ENCODE measurements at places on chromosomes 6 and 20. TPM values are rescaled to one million over a fixed set of nuclear protein-coding genes. Genes with fewer than 3 reads are reported as not detected.
A peak's percentile ranks its signal among the peaks of the same experiment; 100 is the strongest.

The ZBTB12 gene
- total RNA-seq: 1.5 TPM

The TRIM15 gene
- not detected for total RNA-seq

The MMS22L gene
- 43.4 TPM for total RNA-seq

The FOXQ1 gene
- not detected for total RNA-seq

The TM9SF4 gene
- 39.1 TPM for total RNA-seq

The MAP3K7 gene
- total RNA-seq: 26.5 TPM

- no peak overlapping the region for H3K4me3 ChIP-seq
- no peak for DNase-seq
- H3K4me1 ChIP-seq: no peaks in the 10 kb centered on the region
Measured at GRCh38 chr20:49424536-49424935, 57.9 kb downstream of the KCNB1 start.

DNA sequence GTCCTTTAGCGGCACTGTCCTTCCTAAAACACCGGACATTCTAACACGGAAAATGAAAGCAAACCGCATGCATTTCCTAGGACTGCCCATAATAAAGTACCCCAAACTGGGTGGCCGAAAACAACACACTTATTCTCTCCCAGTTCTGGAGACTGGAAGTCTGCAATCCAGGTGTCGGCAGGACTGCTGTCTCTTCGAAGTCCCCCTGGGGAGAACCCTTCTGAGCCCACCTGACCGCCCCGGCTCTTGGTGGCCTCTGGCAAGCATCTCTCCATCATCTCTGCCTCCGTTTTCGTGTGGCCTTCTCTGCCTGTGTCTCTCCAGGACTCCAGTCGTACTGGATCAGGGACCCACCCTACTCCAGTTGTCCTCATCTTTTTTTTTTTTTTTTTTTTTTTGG lies 55.4 kb downstream of the SYNJ2 start:
- H3K4me3 ChIP-seq: no peak overlapping the region
- H3K4me1 ChIP-seq: peaks cover 57% of the 10 kb centered on the region
- no peak for DNase-seq
- no peaks in the 10 kb centered on the region for H3K27me3 ChIP-seq
- peaks cover 38% of the 10 kb centered on the region for H3K36me3 ChIP-seq

GRCh38 chr20:62830821-62831220 lies 14.0 kb downstream of the COL9A3 start:
- no peak overlapping the region for H3K4me3 ChIP-seq
- H3K4me1 ChIP-seq: peaks cover 9% of the 10 kb centered on the region

- no peaks in the 10 kb centered on the region for H3K36me3 ChIP-seq
- no peaks in the 10 kb centered on the region for H3K27me3 ChIP-seq
- DNase-seq: no peak
- H3K4me3 ChIP-seq: no peak overlapping the region
Measured at GRCh38 chr6:128857806-128858205, 25.1 kb upstream of the LAMA2 start.

DNA sequence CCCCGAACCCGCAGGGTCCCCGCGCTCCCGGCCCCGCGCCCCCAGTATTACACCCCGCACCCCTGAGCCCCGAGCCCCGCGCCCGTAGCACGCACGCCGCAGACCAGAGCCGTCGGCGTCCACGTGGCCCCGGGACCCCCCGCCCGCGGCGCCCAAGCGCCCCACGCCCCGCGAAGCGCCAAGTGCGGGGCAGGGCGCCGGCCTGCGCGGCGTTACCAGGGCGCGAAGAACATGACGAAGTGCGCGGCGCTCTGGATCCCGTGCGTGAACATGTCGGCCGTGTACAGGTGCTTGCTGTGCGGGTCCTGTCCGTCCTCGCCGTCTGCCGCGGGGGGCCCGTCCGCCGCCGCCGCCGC lies 312 bp downstream of the TXNDC5 start:
- H3K4me3 ChIP-seq: peak overlapping the region; percentile 76
- no peak overlapping the region for H3K27ac ChIP-seq
- DNase-seq: peak; percentile 41
- H3K27me3 ChIP-seq: no peaks in the 10 kb centered on the region
- H3K36me3 ChIP-seq: no peaks in the 10 kb centered on the region
- peaks cover 19% of the 10 kb centered on the region for H3K4me1 ChIP-seq

DNA sequence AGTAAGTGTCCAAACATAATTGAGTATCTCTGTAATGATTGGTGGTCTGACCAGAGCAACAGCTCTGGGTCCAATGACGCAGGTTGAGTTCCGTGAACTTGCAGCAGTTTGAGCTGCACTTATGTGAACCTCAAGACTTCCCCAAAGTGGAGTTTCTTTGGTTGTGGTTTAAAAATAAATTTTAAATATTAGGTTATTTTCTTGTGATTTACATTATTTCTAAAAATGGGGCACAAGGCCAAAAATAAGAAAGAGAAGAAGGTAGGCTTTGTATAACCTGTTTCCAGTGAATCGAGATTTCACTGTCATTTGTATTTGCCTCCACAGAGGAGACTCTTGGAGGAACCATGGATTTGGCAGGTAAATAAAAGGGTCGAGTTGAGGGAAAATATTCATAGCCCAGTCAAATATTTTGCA lies 166.4 kb upstream of the ZNF217 start:
- H3K36me3 ChIP-seq: no peaks in the 10 kb centered on the region
- H3K27me3 ChIP-seq: no peaks in the 10 kb centered on the region
- no peak for DNase-seq
- H3K4me3 ChIP-seq: no peak overlapping the region
- H3K4me1 ChIP-seq: peaks cover 13% of the 10 kb centered on the region

GRCh38 chr20:47350691-47351545 lies 5.6 kb downstream of the ZMYND8 start:
- H3K4me3 ChIP-seq: no peak overlapping the region
- peaks cover 48% of the 10 kb centered on the region for H3K4me1 ChIP-seq
- no peak for DNase-seq
- peaks cover 33% of the 10 kb centered on the region for H3K36me3 ChIP-seq
- no peaks in the 10 kb centered on the region for H3K27me3 ChIP-seq

DNA sequence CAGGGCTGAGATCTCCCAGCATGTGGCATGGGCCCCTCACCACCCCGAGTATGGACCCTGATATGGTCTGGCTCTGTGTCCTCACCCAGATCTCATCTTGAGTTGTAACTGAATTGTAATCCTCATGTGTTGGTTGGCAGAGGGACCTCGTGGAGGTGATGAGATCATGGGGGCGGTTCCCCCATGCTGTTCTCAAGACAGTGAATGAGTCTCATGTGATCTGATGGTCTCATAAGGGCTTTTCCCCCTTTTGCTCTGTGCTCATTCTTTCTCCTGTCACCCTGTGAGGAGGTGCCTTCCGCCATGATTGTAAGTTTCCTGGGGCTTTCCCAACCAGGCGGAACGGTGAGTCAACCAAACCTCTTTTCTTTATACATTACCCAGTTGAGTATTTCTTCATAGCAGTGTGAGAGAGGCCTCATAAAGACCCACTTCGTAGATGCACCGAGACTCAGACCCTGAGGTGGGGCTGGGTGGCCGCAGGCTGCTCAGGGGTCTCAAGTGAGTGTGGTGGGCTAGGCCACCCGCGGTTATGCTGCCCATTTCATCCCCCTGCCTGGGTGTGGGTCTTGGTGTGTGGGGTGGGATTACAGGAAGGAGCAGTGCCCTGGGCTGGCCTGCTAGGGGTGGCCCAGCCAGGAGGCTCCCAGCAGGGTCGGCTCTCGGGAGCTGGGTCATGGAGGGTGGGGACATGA lies 26.2 kb upstream of the GATA5 start:
- no peaks in the 10 kb centered on the region for H3K27me3 ChIP-seq
- peak overlapping the region; percentile 74 for H3K27ac ChIP-seq
- H3K36me3 ChIP-seq: peaks cover 2% of the 10 kb centered on the region
- DNase-seq: peak; percentile 83
- no peak overlapping the region for H3K4me3 ChIP-seq
- peaks cover 24% of the 10 kb centered on the region for H3K4me1 ChIP-seq

- no peak for DNase-seq
- H3K4me3 ChIP-seq: no peak overlapping the region
- H3K36me3 ChIP-seq: no peaks in the 10 kb centered on the region
- no peaks in the 10 kb centered on the region for H3K27me3 ChIP-seq
- H3K4me1 ChIP-seq: no peaks in the 10 kb centered on the region
- no peak overlapping the region for H3K27ac ChIP-seq
Measured at GRCh38 chr20:9594284-9594875, 80.0 kb downstream of the LAMP5 start.

DNA sequence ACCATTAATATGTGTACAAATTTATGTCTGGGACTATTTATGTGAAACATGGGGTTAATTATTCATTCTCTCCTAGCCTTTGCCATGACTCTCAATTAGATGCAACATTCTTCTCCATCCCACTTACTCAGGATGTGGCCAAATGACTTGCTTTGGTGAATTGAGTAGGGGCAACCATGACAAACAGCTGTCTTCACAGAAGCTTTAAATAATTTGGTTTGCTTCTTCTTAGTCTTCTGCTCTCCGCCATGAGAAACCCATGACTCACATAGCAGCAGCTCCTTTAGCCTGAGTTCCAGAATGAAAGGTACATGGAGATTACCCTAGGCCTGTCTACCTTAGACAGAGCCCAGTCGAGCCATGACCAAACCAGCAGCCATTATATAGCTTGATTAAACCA lies 74.7 kb downstream of the FRK start:
- no peak overlapping the region for H3K4me3 ChIP-seq
- H3K36me3 ChIP-seq: no peaks in the 10 kb centered on the region
- peaks cover 7% of the 10 kb centered on the region for H3K27me3 ChIP-seq

- peaks cover 2% of the 10 kb centered on the region for H3K4me1 ChIP-seq
- no peaks in the 10 kb centered on the region for H3K36me3 ChIP-seq
- DNase-seq: no peak
- H3K27me3 ChIP-seq: peaks cover 20% of the 10 kb centered on the region
- H3K4me3 ChIP-seq: no peak overlapping the region
Measured at GRCh38 chr20:20820785-20821483, 108.5 kb upstream of the RALGAPA2 start.

GRCh38 chr6:29816030-29816429 lies 11.6 kb upstream of the HLA-G start:
- H3K27ac ChIP-seq: no peak overlapping the region
- H3K4me1 ChIP-seq: peaks cover 15% of the 10 kb centered on the region
- no peak for DNase-seq
- peaks cover 18% of the 10 kb centered on the region for H3K27me3 ChIP-seq

- H3K4me1 ChIP-seq: peaks cover 26% of the 10 kb centered on the region
- H3K27me3 ChIP-seq: peaks cover 6% of the 10 kb centered on the region
- H3K36me3 ChIP-seq: no peaks in the 10 kb centered on the region
- H3K4me3 ChIP-seq: no peak overlapping the region
- H3K27ac ChIP-seq: no peak overlapping the region
- no peak for DNase-seq
Measured at GRCh38 chr6:170461556-170462365, 91.3 kb downstream of the PSMB1 start.

GRCh38 chr6:128446497-128446896 lies 73.9 kb downstream of the PTPRK start:
- peaks cover 4% of the 10 kb centered on the region for H3K27me3 ChIP-seq
- H3K4me1 ChIP-seq: no peaks in the 10 kb centered on the region
- no peaks in the 10 kb centered on the region for H3K36me3 ChIP-seq
- H3K27ac ChIP-seq: no peak overlapping the region
- no peak overlapping the region for H3K4me3 ChIP-seq

DNA sequence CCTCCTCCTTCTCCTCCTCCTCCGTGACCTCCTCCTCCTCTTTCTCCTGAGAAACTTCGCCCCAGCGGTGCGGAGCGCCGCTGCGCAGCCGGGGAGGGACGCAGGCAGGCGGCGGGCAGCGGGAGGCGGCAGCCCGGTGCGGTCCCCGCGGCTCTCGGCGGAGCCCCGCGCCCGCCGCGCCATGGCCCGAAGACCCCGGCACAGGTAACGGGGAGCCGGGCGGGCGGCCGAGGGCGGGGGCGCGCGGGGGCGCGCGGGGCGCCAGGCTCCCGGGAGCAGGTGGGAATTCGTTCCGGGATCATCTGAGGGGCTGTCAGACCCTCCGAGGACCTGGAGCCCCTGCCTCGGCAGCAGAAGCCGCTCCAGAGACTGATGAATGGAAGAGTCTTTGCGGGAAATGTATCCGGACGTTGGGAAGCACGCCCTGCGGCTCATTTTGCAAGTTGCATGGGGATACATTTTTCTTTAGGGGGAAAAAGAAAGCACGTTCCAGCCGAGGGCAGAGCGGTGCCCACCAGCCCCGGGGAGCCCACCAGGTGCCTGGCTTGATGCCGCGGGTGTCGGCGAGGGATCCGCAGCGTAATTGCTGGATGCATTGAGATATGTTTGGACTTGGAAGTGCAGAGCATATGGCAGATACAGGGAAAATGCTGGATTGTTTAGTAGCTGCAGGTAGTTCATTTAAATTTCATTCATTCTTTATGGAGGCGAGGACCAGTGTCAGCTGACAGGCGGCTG lies 394 bp downstream of the MYB start:
- peaks cover 34% of the 10 kb centered on the region for H3K4me1 ChIP-seq
- H3K27me3 ChIP-seq: no peaks in the 10 kb centered on the region
- peak overlapping the region; percentile 90 for H3K27ac ChIP-seq
- DNase-seq: peak; percentile 51

- no peak for DNase-seq
- peaks cover 12% of the 10 kb centered on the region for H3K36me3 ChIP-seq
- no peak overlapping the region for H3K4me3 ChIP-seq
- no peaks in the 10 kb centered on the region for H3K27me3 ChIP-seq
Measured at GRCh38 chr20:44734938-44735337, 10.7 kb upstream of the KCNK15 start.

DNA sequence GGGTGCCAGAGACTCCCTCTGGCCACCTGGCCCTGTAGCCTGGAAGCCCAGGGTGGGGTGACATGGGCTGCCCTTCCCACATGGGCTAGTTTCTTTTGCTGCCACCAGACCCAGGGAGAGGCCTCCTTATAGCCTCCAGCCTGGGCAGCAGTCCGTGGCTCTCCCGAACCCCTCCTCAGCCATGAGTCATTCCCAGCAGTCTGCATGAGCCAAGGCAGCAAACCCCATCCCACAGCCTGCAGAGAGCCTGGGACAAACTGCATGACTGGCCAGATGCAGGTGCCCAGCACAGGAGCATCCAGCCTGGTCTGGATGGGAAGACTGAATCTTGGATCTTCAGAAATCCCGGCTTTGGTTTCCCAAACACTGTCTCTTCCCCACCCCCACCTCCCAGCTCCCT lies 75.7 kb downstream of the MRPL14 start:
- peaks cover 19% of the 10 kb centered on the region for H3K4me1 ChIP-seq
- no peak for DNase-seq
- H3K36me3 ChIP-seq: no peaks in the 10 kb centered on the region
- peaks cover 6% of the 10 kb centered on the region for H3K27me3 ChIP-seq
- H3K4me3 ChIP-seq: no peak overlapping the region

- H3K4me3 ChIP-seq: no peak overlapping the region
- H3K27ac ChIP-seq: no peak overlapping the region
- DNase-seq: no peak
- no peaks in the 10 kb centered on the region for H3K27me3 ChIP-seq
- no peaks in the 10 kb centered on the region for H3K4me1 ChIP-seq
Measured at GRCh38 chr6:113648698-113649097, 208.4 kb upstream of the MARCKS start.

DNA sequence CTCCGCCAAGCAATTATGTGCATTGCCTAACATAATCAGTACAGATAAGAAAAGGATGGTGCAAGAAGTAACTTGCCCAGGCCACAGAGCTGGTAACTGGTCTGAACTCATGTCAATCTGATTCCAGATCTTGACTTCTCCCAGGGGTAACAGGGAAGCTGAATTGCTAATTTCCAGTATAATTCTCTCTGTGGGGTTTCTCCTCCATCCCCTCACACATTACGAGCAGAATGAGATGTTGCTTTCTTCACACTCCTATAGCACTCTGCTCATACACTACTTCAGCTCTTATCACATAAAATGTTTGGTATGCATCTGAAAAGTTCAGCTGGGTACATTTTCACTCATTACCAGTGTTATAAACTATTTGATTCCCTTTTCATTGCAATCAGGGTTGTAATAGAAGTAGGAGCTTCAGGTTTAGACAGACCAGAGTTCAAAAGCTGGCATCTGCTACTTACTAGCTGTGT lies 24.0 kb upstream of the LRRC1 start:
- no peak overlapping the region for H3K27ac ChIP-seq
- H3K4me1 ChIP-seq: no peaks in the 10 kb centered on the region
- H3K27me3 ChIP-seq: peaks cover 4% of the 10 kb centered on the region
